Foreskin keratinocyte (primary cell): ENCODE measurements at places on chromosomes 4 and X. TPM values are rescaled to one million over a fixed set of nuclear protein-coding genes. Genes with fewer than 3 reads are reported as not detected.

NOX1 gene
- not detected in 2 replicates for total RNA-seq

GPR82 gene
- total RNA-seq = not detected in 2 replicates

ENPEP gene
- total RNA-seq = under 0.01 TPM in 1 of 2 replicates, not detected in the other

OPHN1 gene
- total RNA-seq = 5.7 and 6.4 TPM in 2 replicates

PASD1 gene
- total RNA-seq = not detected in 2 replicates

KCNE5 gene
- total RNA-seq = 0.24 and 0.46 TPM in 2 replicates

CCKAR gene
- total RNA-seq = not detected in 2 replicates

AIMP1 gene
- 39.6 and 40.8 TPM in 2 replicates for total RNA-seq

UGT2B10 gene
- not detected in 2 replicates for total RNA-seq

TMEM150C gene
- 0.14 TPM in 2 replicates for total RNA-seq

IQCM gene
- total RNA-seq = not detected in 2 replicates
